ENCODE measurements at places on chromosomes 6 and 20. TPM values are rescaled to one million over a fixed set of nuclear protein-coding genes. Genes with fewer than 3 reads are reported as not detected.

- no peak for DNase-seq
Measured at GRCh38 chr6:41914869-41915530, 5.9 kb downstream of the MED20 start.

DNA sequence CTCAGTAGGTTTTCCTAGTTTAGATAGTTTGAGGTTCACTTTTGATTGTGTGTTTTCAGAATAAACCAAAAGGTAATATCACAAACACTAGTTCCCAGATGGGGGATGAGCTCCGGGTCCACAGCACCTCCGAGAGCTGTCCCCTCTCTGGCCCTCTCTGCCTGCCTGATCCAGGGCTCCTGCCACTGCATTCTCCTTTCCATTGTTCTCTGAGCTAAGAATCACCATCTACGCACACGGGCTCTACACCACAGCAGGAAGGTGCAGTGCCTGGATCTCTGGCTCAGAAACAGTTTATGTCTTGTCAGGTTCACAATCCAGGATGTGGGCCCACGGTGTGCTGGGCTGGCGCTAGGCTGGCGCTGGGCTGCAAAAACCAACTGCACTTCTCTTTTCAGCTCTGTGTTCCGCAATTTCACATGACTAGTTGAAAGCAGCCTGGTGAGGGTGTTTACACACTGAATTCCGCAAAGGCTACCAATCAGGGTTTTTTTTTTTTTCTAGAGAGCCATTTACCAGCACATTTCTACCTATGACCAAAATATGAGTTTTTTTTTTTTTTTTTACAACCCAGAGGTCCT lies 167.5 kb downstream of the SOD2 start:
- no peak for DNase-seq

- DNase-seq, result no peak
Measured at GRCh38 chr6:106849120-106849519, 125.4 kb downstream of the CD24 start.

GRCh38 chr6:143867236-143867635 lies 3.0 kb downstream of the ZC2HC1B start:
- no peak for DNase-seq

CGA gene
- total RNA-seq, result not detected

GRCh38 chr20:51529758-51530157 lies 12.8 kb downstream of the NFATC2 start:
- no peak for DNase-seq
